Activated CD4-positive, alpha-beta T cell treated with anti-CD3 and anti-CD28 coated beads, Interleukin-2, amount 10 ng/mL, durations not matched to agents 24 days and 14 days (primary cell): ENCODE measurements at places on chromosomes 3 and 15. TPM values are rescaled to one million over a fixed set of nuclear protein-coding genes. Genes with fewer than 3 reads are reported as not detected.

DNA sequence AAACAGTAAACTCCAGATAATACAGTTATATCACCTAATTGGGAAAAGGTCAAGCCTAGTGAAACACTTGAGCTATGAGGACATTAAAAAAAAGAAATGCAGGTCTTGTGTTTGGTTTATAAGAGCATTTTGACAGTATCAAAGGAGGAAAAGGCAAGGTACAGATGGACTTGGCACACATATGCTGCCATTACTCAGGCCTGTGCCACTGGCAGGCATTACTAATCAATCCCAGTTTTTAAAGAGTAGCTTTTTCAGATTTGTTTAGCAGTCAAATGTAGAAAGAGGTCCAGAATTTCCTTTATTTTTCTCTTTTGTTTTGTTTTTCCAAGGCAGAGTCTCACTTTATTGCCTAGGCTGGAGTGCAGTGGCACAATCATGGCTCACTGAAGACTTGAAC, 38.9 kb downstream of the MDFIC2 start:
- H3K36me3 ChIP-seq = no peaks in the 10 kb centered on the region
- H3K4me1 ChIP-seq = no peaks in the 10 kb centered on the region
- no peak overlapping the region for H3K4me3 ChIP-seq
- no peaks in the 10 kb centered on the region for H3K27me3 ChIP-seq
- no peak overlapping the region for H3K27ac ChIP-seq

The SPINK8 gene
- total RNA-seq = not detected in 2 replicates

The KCTD6 gene
- total RNA-seq = 5.8 and 6.3 TPM in 2 replicates

The FILIP1L gene
- total RNA-seq = 1.2 and 1.4 TPM in 2 replicates

DNA sequence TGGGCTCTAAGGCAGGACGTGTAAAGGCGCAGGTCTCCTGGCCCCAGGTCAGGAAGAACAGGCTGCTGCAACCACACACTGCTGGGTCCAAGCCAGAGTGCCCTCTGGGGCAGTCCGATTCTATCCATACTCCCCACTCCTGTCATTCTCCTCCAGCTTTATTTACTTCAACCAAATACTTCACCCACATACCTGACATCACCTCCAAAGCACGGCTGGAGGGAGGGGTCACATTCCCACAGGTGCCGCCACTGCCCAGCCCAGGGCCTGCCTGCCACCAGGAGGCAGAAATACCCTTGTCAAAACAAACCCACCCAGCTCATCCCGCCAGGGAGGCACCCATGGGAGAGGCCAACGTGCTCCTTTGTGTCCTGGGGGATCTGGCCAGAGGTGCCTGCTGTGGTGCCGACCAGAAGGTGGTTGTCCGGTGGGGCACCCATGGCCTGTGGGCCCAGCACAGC, 100.4 kb downstream of the DAPK2 start:
- H3K4me3 ChIP-seq = no peak overlapping the region
- DNase-seq = peak; percentile 55
- no peaks in the 10 kb centered on the region for H3K27me3 ChIP-seq
- H3K27ac ChIP-seq = no peak overlapping the region

DNA sequence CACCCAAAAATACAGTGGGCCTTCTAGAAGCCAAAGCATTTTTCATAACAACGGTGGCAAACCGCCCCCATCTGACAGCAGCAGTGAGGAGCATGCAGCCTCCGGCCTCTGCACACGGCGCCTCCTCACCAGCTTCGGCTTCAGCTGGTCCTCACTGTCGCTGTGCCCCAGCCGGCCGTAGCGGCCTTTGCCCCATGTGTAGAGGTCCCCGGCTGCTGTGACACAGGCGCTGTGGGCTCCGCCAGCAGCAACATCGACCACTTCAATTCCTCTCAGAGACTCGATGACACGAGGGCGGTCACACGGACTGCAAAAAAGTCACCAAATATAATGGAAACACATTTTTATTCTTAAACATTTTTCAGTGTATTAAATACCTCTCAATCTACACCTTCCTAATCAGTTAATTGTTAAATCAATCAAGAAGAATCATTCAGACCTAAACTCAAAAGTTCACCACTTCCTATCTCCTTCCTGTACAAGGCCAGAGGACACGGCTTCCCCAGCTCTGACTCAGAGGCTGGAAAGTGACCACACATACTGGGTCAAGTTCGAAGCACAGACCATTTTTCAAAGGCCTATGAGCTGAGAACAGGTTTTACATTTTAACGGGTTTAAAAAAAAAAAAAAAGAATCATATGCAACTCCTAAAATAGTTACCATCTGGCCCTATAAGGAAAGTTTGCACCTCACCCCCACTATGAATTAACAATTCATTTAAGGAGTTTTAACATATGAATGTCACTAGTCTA, 33.6 kb upstream of the OCA2 start:
- no peak for DNase-seq
- H3K27ac ChIP-seq = no peak overlapping the region
- no peak overlapping the region for H3K4me3 ChIP-seq
- H3K27me3 ChIP-seq = no peaks in the 10 kb centered on the region

DNA sequence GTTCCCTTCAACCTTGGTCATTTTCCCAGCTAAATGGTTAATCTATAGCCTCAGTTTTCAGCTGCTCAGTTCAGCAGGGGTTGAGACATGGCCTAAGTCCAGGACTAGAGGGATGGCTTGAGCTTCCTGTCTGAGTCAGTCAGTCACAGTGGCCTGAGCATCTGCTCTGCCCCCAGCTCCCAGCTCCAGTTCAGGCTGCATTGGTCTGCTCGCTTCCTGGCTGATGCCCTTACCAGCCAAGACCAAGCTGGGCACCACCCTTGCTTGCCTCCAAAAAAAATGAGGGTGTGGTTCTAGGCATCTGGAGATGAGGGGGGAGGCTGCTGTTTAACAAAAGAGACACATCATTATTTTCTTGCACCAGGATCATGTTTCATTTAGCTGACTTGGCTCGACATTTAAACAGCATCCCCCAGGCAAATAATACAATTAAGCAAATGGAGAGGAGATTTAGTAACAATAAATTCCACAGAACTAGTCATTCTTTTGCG, 70.7 kb downstream of the WNT5A start:
- no peaks in the 10 kb centered on the region for H3K27me3 ChIP-seq
- no peaks in the 10 kb centered on the region for H3K36me3 ChIP-seq
- no peak for DNase-seq
- no peaks in the 10 kb centered on the region for H3K4me1 ChIP-seq
- no peak overlapping the region for H3K4me3 ChIP-seq
- no peak overlapping the region for H3K27ac ChIP-seq

DNA sequence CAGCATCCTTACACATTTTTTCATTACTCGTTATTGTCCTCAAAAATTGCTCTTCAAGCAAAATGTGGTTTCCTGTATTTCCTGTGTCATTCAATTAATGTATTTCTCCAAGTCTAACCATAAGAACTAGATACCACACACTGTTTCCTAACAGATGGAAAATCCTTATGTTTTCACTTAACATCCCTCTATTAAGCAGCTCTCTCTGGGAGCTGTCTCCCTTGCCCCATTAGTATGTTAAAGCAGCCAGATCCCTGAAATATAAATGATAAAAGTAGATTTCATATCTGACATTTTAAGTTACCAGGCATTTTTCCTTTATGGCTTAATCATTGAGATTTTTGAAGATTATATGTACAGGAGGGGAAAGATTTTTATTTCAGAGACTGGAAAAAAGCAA, 15.9 kb downstream of the PFN2 start:
- H3K36me3 ChIP-seq = peaks cover 3% of the 10 kb centered on the region
- no peak overlapping the region for H3K4me3 ChIP-seq
- H3K27me3 ChIP-seq = no peaks in the 10 kb centered on the region
- peaks cover 10% of the 10 kb centered on the region for H3K4me1 ChIP-seq
- no peak for DNase-seq
- no peak overlapping the region for H3K27ac ChIP-seq

DNA sequence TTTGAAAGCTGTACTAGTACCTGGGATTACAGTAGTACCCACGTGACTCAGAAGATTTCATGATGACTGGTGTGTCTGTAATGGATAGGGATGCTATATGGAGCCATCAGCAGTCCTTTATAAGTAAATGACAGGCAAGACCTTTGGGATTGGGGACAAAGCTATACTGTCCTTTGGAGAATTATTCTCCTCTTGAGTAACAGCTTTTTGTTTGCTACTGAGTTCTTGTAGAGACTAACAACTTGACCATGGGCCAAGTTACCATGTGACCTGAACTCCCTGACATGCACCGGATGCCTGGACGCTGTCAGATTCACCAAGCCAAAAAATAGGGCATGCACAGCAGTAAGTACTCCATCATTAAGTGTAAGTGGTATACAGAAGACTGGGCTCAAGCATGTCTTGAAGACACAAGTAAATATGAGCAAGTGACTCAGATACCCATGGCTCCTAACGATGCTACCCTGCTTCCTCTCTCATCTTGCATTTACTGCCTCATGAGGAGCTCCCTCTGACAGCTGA, 12.9 kb downstream of the SEC11A start:
- peaks cover 31% of the 10 kb centered on the region for H3K36me3 ChIP-seq
- peak overlapping the region; percentile 43 for H3K27ac ChIP-seq
- H3K27me3 ChIP-seq = no peaks in the 10 kb centered on the region
- no peak overlapping the region for H3K4me3 ChIP-seq
- peaks cover 49% of the 10 kb centered on the region for H3K4me1 ChIP-seq
- DNase-seq = no peak

DNA sequence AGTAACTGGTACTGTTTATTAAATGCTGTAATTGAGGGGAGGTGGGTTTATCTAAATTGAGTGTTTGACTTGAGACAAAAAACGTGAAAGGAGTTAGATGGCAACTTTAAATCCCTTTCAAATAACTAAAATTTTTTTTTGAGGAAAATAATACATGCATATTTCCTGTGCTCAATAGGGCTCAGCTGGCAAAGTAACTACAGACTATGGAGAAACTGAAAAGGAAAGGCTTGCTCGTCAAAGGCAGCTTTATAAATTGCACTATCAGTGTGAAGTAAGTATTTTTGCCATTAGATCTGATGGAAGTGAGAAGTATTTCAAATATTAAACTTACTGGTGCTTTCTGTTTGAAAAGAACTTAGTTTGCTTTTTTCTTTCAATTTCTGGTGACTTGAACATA, 72.2 kb downstream of the DZIP3 start:
- DNase-seq = no peak
- peaks cover 12% of the 10 kb centered on the region for H3K36me3 ChIP-seq
- no peak overlapping the region for H3K4me3 ChIP-seq
- no peak overlapping the region for H3K27ac ChIP-seq
- peaks cover 2% of the 10 kb centered on the region for H3K27me3 ChIP-seq

DNA sequence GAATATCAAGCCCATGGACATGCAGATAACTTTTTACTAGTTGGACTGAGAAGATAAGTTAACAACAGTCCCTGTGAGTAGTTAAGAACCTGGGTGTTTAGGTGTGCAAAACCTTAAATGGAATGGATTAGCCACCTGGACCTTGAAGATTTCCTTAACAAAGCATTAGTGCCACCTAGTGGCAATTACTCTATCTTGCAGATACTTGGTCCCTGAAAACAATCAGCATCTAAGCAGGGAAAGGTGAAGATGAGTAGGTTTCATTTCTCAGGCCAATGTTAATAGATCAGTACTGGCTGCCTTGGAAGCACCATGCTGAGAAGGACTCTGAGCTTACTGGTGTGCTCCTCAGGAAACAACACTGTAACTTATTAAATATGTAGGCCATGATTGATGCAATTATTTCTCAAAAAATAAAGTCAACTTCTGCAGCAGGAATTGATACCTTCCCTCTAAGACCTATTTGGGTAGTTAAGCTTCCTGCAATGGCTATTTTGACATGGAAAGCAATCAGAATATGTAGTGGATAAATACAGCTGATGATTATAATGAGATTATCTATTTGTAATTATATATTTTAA, 329.4 kb downstream of the TBC1D5 start:
- H3K27me3 ChIP-seq = no peaks in the 10 kb centered on the region
- DNase-seq = peak; percentile 78
- no peaks in the 10 kb centered on the region for H3K4me1 ChIP-seq
- H3K27ac ChIP-seq = no peak overlapping the region
- no peak overlapping the region for H3K4me3 ChIP-seq
- H3K36me3 ChIP-seq = no peaks in the 10 kb centered on the region

GRCh38 chr3:50563867-50564266, 3.7 kb downstream of the C3orf18 start:
- peaks cover 33% of the 10 kb centered on the region for H3K4me1 ChIP-seq
- H3K27me3 ChIP-seq = no peaks in the 10 kb centered on the region
- no peak overlapping the region for H3K27ac ChIP-seq
- no peak for DNase-seq
- H3K36me3 ChIP-seq = peaks cover 30% of the 10 kb centered on the region

DNA sequence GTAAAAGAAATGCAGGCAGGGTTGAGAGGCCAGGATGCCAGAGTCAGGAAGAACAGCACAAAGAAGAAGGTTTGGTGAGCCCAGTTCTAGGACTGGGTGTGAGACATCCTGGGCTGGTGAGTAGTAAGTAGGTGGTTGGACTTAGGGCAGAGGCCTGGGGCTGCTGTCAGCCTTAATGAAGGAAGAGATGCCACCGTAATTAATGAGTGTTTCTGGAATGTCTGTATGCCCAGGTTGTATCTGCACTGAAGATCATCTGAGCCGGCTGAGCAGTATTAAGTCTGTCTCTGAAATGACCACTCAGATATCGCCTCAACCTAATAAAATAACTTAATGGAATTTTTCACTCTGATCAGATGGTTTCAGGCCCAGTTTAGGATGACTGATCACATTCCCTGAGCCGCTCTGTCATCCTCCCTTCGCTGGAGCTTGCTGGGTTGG, 532.9 kb upstream of the IL12A start:
- no peak overlapping the region for H3K4me3 ChIP-seq
- H3K36me3 ChIP-seq = no peaks in the 10 kb centered on the region
- no peaks in the 10 kb centered on the region for H3K4me1 ChIP-seq
- no peak for DNase-seq
- no peaks in the 10 kb centered on the region for H3K27me3 ChIP-seq
- H3K27ac ChIP-seq = no peak overlapping the region

DNA sequence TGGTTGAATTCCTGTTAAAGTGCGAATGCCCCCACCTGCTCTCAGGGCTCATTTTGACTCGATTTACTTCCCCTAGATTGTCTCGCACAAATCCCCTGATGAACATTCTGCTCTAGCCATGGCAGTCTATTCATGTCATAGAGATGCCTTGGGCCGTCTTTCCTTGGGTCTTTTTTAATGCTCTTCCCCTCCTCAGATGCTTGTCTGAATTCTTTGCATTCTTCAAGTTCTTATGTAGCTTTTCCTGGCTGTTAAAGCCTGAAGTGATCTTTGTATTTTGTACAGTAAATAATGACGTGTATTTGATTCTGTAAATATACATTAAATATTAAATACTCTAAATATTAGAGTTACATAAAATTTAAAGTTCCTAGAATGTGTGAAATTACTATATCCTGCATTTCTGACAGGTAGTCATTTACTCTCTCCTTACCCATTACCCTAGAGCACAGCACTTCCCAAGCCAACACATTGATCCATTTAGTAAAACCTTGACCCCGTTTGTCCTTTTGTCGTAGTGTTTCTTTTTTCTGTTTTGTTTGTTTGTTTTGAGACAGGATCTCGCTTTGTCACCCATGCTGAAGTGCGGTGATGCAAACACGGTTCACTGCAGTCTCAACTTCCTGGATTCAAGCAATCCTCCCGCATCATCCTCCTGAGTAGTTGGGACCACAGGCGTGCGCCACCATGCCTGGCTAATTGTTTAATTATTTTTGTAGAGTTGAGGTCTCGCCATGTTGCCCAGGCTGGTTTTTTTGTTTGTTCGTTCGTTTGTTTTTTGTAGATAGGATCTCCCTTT, 47.9 kb downstream of the YEATS2 start:
- peak overlapping the region; percentile 41 for H3K27ac ChIP-seq
- no peak for DNase-seq
- no peaks in the 10 kb centered on the region for H3K4me1 ChIP-seq
- no peaks in the 10 kb centered on the region for H3K27me3 ChIP-seq

The CCR8 gene
- total RNA-seq = 5.7 and 7.5 TPM in 2 replicates

The ARPIN gene
- not detected in 2 replicates for total RNA-seq

- no peak overlapping the region for H3K27ac ChIP-seq
- no peaks in the 10 kb centered on the region for H3K36me3 ChIP-seq
- no peak for DNase-seq
- no peak overlapping the region for H3K4me3 ChIP-seq
- no peaks in the 10 kb centered on the region for H3K27me3 ChIP-seq
- no peaks in the 10 kb centered on the region for H3K4me1 ChIP-seq
Measured at GRCh38 chr3:67719333-67719732, 64.9 kb upstream of the SUCLG2 start.
